ENCODE measurements at places on chromosomes 2 and 18. TPM values are rescaled to one million over a fixed set of nuclear protein-coding genes. Genes with fewer than 3 reads are reported as not detected.

DNA sequence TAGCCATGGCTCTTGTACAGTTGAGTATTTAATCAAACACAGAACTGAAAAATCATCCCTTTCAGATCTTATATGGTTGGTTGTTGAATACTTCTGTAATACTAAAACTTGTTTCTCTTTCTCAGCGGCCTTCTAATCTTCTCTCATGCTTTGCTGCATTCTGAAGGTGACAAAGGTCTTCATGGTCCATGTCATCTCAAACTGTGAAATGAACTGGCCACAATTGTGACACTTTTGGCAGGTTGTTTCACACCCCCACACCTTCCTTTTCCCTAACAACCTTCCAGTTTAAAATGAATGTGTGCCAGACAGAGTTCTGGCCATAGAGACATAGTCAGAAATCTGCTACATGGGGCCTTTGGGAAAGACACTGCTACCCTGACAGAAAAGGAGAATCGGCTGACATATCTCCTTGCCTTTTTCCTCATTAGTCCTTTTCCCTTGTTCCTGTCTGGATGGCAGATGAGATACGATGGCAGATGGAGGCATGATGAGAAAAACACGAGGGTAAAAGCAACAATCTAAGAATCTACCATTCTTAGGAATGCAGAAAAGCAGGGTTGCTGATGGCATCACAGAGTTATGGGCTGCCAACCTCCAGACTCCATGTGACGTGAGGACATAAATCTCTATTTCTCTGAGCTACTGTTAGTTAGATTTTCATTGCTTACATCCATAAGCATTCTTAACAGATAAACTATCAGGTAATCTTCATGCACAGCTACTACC is 106.5 kb downstream of the PIGN start:
- DNase-seq: no peak

DNA sequence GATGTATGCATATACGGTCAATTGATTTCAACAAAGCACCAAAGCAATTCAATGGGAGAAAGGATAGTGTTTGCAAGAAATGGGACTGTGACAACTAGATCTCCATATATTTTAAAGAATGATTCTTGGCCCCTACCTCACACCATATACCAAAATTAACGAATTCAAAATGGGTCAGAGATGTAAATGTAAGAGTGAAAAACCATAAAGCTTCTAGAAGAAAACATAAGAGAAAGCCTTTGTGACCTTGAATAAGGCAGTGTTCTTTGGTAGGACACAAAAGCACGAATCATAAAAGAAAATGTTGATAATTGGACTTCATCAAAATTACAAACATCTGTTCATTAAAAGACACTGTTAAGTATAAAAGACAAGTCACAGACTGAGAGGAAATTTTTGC is 5.0 kb upstream of the PROC start:
- DNase-seq: no peak

The SCYGR4 gene
- 0.12 TPM for polyA plus RNA-seq

DNA sequence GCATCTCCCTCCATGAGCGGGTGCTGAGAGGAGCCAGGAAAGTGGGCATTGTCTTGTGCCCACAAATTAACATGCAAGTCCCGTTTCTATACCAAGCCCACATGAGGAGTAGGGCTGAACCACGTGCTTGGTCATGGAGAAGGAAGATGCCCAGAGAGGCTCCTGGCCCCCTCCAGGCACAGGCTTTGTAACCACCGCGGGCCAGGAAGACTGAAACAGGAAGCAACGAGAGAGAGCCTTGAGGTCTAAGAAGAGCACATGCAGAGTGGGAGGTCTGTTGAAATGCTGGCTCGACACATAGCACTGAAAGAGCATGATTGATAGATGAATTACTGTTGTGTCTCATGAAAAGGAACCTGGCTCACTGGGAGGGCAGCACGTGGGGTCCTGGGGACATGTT is 36.3 kb downstream of the VWA3B start:
- DNase-seq: no peak

GRCh38 chr2:216159646-216160045 is 50.5 kb downstream of the XRCC5 start:
- DNase-seq: no peak

DNA sequence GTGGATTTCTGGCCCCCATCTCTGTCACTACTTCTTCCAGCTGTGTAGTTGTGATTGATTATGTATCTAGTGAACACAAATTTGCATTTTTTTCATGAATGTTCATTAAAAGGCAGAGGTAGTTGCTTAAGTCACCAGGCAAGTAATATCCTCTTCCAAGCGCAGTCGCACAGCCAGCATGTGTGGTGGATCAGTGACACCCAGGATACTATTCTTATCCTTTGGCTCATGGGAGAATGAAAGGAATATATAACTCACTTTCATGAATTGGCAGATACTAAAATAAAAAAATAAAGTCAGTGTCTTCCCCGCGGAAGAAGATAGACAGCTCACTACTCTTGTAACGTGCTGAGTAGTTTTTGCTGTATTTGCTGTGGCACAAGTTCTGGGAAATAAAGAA is 387.8 kb downstream of the CDH7 start:
- DNase-seq: no peak

DNA sequence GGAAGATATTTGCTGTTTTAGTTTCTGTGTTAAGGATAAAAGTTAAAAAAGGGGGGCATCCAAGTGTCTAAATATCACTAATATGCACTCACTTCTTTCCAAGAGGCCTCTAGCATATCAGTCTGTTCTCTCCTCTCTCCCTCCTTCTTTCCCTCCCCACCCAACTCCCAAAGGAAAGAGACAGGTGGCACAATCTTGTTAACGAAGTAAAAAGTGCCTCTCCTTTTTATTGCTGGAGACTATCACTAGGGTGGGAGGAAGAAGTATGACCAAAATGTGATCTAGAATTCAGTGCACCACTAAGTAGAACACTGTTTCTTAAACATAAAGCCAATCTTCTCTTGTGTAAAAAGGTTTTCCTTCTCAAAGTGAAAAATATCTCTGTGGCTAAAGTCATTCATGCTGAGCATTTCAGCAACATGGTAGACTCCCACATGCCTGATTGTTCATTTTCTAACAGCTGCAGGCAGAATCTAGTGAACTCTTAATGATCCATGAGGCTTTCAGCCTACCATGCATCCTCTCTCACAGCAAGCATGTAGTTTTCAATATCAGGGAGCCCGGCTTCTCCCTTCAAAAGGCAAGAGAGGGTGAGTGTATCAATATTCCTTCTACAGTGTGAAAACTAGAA is 39.5 kb downstream of the RNU4ATAC start:
- DNase-seq: no peak

DNA sequence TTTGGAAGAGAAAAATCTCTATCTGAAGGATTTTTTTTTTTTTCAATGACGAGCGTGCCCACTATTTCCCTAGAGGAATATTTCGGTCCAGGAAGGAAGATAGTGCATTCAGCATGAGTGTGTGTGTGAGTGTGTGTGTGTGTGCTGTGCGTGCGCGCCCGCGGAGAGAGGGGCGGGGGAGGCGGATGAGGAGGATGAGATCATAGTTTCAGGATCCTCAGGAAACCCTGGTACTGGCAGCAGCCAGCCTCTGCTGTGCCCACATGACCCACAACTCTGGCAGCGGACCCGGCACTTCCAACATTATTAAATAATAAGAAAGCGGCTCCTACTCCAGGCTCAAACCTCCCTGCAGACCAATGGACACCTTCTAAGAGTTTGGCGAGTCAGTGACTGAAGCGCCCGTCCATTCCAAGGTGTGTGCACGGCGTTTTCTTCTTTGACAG is 217.0 kb upstream of the DTNA start:
- peak; percentile 33 for DNase-seq
